ENCODE measurements at places on chromosomes 2 and 18.
A peak's percentile ranks its signal among the peaks of the same experiment; 100 is the strongest.

GRCh38 chr2:43752302-43752701 lies 21.5 kb upstream of the DYNC2LI1 start:
- no peak for DNase-seq

DNA sequence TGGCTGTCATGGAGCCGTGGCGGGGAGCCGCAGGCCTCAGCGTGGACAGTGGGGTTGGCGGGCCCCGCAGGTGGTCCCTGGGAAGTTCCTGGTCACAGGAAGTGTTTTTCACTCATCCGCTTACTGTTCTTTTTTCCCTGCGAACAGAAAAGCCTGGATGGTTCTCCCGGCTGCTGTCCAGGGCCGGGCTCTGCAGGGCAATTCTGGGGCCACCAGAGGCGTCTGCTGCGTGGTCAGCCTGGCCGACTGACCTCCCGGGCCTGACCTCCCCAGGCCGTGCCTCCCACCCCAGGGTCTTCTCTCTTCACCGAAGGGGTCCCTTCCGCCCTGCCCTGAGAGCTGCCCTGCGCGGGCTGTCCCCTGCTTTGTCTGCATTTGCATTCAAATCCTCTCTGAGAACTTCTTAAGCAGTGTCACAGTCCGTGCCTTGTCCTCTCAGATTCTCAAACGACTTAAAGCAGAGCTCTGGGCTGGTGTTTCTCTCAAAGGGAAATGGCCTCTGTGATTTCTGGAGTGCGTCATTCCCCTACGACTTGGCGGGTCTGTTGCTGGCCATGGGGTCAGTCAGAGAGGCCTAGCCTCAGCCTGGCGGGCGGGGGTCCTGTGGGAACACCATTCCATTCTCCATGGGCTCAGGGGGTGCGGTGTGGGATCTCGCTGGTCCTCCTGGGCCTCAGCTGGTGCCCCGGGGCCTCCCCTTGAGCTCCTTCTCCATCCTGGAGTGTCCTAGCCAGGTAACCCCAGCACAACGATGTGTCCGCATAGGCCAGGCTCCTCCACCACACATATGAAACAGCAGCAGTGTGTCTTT lies 38.3 kb downstream of the KLHL29 start:
- DNase-seq: no peak

DNA sequence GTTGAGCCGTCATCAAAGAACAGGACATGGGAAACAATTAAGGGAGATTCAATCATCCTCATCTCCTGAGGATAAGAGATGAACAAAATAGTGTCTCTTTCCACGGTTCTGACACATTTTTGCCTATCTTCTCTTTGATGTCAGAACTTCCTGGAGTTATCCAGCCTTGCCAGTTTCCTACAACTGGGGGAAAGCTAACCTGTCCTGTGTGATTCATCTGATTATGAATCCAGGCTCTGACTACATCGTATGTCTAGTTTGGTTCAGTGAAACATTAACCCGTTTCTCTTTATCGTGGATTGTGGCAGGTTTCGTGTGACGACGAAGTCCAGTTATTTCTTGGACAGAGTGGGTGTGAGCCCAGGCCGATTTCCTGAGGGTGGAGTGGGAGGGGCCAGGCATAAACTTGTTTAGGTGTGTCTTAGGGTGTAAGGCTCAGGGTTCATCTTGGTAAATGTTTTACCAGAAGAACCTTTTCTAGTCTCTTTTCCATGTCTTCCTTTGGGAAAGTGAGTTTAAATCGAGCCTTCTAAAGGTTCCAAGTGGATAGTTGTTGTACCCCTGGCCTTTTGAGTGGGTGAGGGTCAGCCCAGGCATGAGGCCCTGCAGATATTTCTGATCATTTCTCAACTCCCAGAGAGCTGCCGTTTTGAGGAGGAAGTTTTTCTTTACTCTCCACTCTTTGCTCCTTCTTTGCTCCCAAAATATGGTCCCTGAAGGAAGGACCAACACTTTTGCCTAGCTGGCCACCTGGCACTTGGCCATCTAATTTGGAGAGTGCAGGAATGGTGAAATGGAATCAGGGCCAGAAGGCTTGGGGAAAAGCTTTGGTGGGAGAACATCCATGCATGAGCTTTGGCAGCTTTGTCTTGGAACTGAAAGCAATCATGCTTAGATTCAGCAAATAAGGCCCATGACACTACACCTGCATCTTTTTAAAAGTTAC lies 50.4 kb upstream of the FZD5 start:
- no peak for DNase-seq

DNA sequence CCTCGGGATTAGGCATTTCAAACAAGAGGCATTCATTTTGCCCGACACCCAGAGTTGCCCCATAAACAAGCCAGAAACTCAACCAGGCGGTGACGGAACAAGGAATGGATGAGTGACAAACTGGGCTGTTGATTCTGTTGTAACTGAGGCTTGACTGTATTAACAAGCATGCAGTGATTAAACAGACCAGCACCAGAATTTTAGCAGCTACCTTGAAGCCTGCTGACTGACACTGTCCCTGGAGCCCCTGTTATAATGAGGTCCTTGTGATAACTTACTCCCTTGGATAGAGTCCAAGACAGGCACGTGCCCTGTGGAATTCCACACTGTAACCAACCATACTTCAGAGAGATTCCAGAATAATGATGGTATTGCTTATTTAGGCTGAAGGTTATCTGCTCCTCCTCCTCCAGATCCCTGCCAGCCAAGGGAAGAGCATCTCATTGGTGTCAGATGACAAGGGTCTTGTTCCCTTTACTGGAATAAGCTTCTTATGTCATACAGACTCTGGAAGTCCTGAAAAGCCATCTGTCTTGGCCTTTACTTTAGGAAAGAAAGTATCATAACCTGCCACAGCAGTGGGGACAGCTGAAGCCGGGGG lies 97.1 kb upstream of the RMDN2 start:
- no peak for DNase-seq

- DNase-seq: no peak
These were observed 17.9 kb upstream of the MSGN1 start for GRCh38 chr2:17798338-17798737.

GRCh38 chr2:66443186-66443978 lies 8.5 kb downstream of the MEIS1 start:
- no peak for DNase-seq

DNA sequence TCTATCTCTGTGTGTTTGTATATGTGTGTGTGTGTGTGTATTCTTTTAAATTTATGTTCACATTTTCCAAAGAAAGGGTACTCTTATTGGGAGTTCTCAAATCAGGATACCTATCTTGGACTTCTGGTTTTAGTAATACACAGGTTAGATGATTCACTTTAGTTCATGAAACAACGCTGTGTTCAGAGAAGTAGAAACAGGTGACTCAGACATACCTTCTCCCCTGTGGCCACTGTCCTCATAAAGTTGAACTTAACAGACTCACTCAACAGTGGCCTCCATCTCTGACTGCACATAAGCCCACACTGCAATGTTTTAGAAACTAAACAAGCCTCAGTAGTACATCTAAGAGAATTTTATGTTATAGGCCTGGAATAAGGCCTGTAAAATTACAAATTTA lies 566.6 kb upstream of the VRK2 start:
- no peak for DNase-seq

DNA sequence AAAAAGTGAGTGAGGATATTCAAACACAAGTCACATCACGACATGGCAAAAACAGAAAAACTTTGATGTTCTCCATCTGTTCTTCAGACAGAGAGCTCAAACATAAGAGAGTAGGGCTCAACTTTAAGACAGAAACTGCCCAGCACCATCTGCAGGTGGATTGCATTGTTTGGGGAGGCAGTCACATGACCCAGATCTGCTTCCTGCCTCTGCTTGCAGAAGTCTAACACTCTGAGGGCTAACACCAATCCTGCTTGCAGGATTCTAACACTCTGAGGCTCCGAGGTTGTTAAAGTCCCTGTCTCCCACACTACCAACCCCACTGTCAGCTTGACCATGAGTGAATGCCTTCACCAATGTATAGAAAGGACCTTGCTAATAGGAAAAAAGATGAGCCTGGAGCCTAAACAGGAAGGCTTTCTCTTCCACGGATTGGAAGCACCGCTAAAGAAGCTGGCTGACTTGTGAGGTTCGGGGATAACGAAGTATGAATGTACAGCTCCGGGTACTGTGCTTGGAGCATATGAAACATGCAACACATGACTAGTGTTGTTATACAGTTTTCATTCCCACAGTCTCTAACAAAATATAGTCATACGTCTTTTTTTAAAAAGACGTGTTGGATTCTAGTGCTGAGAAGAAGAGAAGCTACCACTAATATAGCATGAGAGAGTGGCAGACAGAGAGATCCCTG lies 176.6 kb upstream of the CREB1 start:
- DNase-seq: no peak

DNA sequence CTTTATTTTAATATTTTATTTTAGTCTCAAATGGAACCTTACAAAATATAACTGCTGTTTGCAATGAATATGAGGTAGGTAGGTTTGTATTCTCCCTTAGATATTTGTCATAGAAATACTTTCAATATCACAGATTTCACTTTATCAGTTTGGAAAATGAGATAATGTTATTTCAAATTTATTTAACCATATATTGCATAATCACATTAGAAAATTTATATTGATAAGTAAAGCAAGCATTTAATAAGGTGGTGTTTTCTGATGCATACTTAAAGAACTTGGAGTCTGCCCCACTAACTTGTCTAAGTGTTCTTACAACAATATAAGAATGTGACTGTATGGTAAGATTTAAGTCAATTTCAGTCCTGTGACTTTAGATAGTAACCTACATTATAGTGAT lies 85.1 kb downstream of the UBE2E3 start:
- no peak for DNase-seq

GRCh38 chr2:27086724-27087593 lies at the start of gene KHK:
KHK (plus strand) TSS chr2:27086772; CDS start chr2:27087260, 488 bp downstream.
- peak; percentile 86 for DNase-seq

GRCh38 chr18:67379981-67380380 lies 136.5 kb downstream of the DSEL start:
- no peak for DNase-seq
